GM03348 (cell line): ENCODE measurements at places on chromosomes 11 and 22.

- no peak for DNase-seq
These were observed 29.5 kb downstream of the CARD18 start for GRCh38 chr11:105109855-105110687.

DNA sequence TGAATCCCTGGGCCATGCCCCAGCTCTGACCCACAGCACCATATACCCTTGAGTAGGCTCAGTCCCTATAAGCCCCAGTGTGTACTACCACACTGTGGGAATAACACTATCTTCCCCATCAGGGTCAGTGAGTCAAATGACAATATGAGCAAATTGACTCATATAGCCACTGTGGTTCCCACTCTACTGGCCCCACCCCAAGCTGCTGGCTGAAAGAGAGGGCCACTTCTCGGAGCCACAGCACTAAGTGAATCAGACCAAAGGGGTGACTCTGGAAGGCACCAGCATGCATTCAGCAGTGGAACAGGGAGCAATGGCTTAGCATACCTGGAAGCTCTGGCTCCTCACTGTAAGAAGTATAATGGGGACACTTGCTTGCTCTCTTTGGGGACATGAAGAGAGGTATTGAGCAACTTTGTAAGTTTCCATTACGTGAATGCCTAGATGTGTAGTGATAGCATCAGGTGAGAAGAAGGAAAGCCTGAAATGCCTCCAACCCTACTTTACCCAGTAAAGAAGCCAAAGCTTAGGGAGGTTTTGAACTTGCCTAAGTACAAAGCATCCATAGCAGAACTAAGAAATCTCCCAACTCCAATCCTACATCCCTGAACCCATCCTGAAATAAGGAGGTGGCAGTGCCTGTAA lies 13.5 kb downstream of the CD59 start:
- DNase-seq: no peak

GRCh38 chr11:61129639-61130523 lies 27.6 kb downstream of the CD5 start:
- DNase-seq: peak; percentile 96

GRCh38 chr22:24772493-24773220 lies 1.9 kb downstream of the PIWIL3 start:
- peak; percentile 55 for DNase-seq

GRCh38 chr11:116492600-116492999 lies 280.2 kb downstream of the BUD13 start:
- no peak for DNase-seq

DNA sequence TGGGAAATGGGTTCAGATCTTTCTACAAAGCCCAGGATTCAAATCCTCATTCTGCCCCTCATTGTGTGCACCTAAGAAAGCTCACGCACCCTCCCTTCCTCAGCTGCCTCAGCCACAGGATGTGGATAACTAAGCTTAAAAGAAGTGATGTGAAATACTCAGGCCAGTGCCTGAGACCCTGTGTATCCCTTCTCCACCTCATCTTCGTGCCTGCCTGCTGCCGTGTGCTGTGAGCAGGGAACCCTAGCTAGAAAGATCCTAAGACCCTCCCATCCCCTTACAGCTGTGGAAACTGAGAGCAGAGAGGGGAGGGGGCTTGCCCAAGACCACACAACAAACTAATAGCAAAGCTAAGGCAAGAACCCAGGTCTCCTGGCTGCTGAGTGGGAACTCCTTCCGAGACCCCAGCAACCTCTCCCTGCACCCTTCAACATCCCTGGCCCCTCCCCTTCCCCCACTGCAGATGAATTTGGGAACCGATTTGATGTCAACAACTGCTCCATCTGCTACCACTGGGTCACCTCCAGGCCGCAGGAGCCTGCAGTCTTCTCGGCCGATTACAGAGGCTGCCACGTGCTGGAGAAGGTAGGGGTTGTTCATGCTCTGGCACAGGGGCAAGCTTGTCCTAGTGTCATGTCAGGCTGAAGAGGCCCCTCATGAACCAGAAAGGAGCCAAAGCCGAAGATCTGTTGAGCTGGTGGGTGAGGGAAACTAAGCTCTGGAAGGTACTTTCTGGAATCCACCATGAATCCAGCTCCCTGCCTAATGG lies 1.5 kb downstream of the ZP1 start:
- no peak for DNase-seq

GRCh38 chr11:112129656-112130055 lies 34.2 kb downstream of the IL18 start:
- no peak for DNase-seq

- DNase-seq: no peak
These were observed 1.3 kb downstream of the CBL start for GRCh38 chr11:119207415-119207960.

DNA sequence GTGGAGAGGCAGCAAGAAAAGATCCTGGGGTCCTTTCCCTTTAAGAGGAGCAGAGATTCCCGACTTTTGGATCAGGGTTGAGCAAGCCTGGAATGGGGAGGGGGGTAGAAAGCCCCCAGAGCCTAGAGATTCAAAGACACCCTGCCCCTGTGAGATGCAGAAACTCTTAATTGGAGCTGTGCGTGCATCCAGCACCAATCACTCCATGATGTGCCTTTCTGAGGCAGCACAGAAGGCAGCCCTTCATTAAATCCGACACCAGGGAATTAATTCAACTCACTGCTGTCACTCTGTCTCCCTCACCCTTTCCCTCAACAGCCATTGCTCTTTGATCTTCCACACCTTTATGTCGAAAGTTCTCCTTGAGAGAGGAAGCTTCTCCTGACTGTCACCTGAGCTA lies 43.0 kb downstream of the DSCAML1 start:
- DNase-seq: no peak

GRCh38 chr11:21427726-21428125 lies 758.3 kb downstream of the NELL1 start:
- no peak for DNase-seq

DNA sequence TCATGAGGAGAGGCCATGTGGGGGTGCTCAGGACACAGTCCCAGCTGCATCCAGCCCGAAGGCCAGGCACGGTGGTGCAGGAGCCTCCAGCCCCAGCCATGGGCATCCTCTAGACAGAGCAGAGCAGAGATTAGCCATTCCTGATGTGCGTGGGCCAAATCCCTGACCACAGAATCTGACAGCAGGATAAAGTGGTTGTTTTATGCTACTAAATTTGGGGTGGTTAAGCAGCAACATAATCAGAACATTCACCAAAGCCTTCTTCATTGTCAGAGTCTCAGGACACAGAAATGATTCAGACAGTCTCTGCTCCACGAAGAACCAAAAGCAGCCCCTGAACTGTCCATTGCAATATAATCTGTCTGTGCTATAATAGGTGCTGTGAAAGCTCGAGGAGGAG lies 19.7 kb downstream of the RASD2 start:
- DNase-seq: no peak

DNA sequence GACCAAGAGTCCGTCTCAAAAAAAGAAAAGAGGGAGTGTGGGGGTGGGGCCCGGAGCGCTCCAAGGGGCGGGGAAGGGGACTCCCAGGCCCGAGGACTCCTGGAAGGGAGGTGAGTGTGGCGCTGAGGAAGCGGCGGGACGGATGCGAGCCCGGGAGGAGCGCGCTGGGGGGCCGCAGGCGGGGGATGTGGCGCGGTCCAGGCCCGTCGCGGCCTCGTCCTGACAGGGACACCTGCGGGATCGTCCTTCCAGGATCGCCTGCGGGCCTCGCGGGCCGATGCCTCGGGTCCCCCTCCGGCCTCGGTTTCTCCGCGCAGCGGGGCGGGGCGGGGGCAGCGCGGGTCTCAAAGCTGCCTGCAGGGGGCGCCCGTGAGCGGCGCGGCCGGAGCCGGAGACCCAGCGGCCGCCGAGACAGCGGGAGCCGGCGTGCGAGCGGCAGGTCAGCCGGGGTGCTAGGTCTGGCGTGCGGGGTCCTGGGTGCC lies 3.8 kb upstream of the ADORA2A start:
- DNase-seq: peak; percentile 93

DNA sequence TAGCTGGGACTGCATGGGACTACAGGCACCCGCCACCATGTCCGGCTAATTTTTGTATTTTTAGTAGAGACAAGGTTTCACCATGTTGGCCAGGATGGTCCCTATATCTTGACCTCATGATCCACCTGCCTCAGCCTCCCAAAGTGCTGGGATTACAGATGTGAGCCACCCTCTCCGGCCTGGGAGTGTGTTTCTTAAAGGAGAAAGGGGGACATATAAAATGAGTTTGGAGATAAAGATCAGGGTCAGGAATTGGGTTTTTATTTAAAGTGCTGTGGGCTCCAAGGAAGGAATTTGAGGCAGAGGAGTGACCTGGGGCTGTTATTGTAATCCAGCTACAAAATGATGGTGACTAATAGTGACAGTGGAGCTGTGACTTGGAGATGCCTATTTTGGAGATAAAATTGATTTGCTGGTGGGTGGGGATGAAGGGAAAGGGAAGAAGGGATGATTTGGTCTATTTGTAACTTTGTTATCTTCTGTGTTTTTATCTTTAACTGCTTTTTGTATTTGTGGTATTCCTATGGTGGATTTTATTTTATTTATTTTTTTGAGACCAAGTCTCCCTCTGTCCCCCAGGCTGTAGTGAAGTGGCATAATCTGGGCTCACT lies 5.0 kb downstream of the CRKL start:
- no peak for DNase-seq

- no peak for DNase-seq
These were observed 426.4 kb downstream of the SHANK2 start for GRCh38 chr11:70825893-70826540.

DNA sequence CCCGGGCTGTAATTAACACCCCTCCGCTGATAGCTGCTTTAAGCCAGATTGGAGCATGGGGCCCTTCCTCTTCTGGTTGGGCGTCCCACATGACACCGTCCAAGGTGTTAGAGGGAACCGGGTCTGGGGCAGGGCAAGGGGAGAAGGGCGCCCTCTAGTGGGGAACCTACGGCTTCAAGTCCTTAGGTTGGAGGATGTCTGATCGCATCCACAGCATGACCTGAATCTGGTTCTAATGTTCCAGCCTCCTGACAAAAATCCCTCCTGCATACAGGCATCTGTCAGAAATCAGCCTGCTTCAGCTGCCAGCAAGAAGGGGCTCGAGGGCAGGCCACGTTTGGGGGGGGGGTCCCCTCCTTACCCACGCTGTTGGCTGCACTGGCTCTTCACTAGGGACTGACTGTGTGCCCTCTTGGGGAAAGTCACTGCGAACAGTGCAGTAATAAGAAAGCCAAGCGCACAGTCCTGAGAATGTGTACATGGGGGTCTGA lies 94.2 kb upstream of the TBCEL start:
- peak; percentile 73 for DNase-seq

DNA sequence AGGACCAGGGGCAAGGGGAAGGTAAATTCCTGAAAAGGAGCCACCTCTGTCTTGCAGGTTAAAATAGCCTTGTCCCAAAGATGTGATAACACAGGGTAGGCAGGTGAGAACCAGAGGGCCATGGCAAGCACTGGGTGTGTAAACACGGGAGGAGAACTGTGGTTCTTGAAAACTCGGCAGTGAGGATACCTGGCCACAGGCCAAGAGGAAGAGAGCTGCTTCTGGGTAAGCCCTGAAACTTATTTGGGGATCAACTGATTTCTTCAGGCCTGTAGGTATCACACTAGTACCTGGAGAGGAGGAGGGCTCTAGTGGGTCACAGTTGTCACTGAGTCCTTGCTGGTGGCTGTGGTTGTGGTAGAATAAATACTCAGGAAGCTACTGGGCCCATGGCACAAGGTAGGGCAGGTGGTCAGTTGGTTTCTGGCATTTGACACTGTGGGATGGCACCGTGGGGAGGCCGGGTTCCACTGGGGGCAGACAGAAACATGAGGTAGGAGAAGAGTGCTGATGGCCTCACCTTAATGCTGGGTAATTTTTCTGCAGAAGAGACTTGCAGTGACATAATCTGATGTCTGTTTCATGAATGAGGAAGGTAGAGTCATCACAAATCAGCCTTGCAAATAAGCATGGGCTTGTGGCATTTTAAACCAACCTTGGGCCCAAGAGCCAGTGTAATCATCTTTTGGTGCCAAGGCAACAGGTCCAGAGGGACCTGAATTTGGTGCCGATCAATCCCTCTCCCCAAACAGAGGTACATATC lies 22.0 kb downstream of the AMPD3 start:
- no peak for DNase-seq

- DNase-seq: no peak
These were observed 121.2 kb downstream of the NCAM1 start for GRCh38 chr11:113082341-113082955.

GRCh38 chr11:344836-345578 lies 24.3 kb upstream of the B4GALNT4 start:
- no peak for DNase-seq

DNA sequence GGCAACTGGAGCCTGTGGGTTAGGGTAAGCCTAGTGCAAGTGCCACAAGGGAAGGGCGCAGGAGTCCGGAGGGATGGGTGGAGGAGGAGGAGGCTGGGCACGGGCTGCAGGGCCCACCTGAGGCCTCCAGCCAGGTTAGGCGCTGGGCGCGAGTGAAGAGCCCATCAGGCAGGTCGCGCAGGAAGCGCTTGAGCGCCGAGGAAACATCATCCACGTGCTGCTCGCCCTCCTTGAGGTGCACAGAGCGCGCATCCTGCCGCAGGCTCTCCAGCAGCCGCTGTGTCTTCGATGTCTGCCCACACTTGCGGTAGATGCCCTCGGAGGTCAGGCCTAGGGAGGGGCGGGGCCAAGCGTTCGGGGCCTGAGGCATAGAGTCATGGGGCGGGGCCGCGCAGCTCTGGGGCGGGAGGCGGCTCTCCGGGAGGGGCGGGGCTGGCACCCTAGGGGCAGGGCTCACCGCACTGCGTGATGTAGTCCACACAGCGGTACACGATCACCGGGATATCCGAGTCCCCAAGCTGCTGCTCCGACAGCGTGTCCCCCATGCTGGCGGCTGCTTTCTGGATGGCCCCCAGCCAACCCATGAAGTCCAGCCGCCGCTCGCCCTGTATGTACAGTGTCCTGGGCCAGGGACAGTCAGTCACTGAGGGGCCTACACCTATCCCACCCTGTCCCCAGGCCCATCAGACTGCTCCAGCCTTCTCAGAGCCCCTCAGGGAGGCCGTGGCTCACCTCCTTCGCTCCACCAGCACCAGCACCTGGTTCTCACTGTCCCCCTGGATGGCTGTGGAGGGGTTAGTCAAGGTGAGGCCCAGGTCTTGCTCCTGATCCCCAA lies 22.9 kb upstream of the PDE2A start:
- DNase-seq: no peak
